Karpas-422 (cell line): ENCODE measurements at places on chromosomes 12 and 14. TPM values are rescaled to one million over a fixed set of nuclear protein-coding genes. Genes with fewer than 3 reads are reported as not detected.

DNA sequence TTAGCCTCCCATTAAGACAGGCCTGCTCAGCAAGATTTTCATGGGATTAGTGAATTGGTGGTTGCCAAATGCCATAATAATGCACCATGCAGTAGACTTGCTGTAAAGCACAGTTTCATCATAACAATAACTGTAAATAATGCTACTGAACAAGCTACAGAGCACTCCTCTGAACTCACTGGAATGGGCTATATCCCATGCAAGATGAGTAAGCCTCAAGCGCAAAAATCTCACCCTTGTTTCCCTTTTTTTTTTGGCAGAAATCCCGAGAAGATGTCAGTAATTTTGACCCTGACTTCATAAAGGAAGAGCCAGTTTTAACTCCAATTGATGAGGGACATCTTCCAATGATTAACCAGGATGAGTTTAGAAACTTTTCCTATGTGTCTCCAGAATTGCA is 145.9 kb upstream of the HIF1A start:
- DNase-seq, result no peak

DNA sequence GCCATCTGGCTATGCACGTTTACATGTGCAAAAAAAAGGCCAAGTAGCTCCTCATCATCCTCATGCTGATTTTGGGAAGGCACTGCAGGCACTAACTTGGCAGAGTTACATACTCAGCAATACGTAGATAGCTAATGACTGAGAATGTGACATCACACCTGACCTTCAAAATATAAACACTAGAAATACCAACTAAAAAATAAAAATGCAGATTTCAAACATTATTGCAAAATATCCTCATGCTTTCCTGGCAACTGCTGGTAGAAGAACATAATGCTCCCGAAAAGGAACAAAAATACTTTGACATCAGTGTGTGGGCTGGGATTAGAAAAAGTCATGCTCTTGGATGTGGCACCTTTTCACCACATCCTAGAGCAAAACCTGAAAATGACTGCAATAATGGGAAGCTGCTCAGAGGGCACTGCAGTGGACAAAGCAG is 153.2 kb upstream of the ABCD2 start:
- DNase-seq, result no peak

DNA sequence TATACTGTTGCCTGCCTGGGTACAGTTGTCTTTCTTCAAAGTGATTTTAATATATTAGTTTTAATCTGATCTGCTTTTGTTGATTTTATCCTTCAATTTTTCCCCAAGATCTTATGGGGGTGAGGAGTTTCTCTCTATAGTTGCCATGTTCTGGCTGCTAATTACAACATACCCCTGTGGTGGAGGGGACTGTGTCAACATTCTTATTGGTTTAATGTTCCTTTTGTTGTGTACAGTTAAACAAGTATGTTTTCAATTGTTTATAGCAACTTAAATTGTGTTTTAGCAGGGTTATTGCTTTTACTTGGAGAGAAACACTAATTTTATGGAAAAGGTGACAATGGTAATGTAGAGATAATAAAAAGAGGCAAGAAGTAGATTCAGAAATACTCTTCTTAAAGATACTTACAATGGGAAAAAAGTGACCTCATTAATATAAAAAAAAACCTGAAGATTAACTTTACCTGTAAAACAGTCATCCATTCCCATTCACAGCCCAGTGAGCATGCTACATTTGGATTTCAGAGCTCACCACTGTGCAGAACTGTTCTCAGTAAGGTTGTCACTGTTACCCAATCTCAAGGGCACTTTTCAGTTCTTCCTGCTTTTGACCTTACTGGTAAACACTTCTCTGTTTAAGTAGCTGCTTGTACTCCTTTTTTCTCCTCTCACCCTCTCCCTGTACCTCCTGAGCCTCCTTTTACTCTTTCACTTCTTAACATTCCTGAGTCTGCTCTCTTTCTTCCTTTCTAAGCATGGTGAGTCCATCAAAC is 8.1 kb upstream of the LRRK2 start:
- no peak for DNase-seq

GRCh38 chr14:95021588-95021987 is 135.7 kb downstream of the DICER1 start:
- no peak for DNase-seq

DNA sequence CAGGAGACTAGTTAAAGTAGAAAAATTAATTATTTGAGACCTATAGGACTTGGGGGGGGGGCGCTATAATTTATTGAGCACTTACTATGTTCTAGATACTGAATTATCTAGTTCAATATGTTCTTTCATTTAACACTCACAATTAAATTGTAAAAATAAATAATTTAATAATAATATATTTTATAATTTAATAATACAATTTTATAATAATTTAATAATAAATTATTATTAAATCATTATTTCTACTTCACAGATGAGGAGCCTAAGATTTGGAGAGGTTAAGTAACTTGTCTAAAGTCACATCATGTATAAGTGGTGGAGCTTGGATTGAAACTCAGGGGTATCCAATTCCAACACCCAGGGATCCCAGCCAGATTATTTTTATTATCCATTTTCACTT is 98.8 kb upstream of the CCDC175 start:
- DNase-seq, result no peak

- peak; percentile 77 for DNase-seq
These were observed 29.3 kb upstream of the ATF1 start for GRCh38 chr12:50734409-50735263.

DNA sequence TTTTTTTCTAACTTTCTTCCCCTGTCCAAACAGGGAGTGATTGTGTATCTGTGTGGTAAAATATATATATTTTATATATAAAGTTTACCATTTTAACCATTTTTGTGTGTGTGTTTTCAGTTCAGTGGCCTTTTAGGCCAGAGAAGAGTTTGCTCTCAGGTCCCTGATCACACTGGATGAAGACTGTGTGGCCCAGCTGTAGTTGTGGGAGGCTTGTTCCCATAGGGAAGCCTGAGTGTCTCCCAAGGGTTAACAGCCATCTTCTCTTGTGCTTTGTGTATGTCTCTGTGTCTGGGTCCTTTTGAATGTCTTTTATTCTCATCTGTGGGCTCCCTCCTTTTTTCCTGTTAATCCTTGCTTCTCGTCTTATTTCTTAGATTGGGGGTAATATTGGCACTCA is 23.4 kb downstream of the CGRRF1 start:
- no peak for DNase-seq

DNA sequence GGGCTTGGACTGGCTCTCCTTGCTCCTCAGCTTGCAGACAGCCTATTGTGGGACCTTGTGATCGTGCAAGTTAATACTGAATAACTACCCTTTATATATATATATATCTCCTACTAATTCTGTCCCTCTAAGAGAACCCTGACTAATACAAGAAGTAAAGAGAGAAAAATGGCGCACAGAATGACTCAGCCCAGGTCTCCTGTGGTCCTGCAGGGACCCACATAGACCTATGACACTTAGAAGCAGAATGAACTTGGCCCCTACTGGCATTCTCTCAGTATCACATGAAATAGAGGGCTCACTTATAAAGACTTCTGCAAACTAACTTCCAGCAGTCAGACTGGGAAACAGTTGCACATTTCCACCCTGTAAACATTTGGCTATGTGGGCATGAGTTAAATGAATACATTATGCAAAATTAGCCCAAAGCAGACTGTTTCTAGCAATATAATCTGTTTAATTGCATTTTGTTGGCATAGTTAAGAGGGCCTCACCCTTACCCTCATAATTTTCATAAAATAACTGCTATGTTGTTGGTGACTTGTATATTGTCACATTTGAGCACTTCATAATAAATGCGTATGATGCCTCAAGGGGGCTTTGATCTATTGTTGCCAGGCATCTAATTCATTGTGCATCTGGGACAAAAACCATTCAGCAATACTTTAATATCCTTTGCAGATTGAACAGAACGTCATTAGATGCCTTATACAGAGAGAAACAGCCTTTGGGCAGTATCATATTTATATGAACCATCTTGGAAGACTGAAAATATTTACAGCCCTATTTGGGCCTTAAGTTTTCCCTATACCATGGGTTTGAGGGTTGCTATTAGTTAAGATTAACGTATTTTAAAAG is 349.7 kb upstream of the DIO2 start:
- DNase-seq, result no peak

- DNase-seq, result peak; percentile 72
These were observed 75.8 kb downstream of the C12orf50 start for GRCh38 chr12:87953256-87953860.

DNA sequence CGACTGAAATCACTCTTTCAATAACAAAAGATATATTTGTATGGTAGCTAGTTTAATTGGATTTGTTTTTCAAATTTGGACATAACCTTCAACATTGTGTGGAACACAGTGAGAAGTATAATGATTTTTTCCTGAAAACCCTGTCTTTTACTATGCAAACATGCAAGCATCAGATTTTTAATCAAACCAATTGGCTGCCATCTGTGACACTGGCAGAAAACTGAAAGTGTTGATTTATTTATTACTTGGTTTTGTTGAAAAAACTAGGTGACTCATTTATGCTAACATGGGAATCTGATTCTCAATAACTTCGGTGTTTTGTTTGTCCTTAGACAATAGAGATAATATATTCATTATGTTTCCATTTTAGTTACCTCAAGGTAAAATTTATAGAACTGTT is 82.0 kb downstream of the NTS start:
- no peak for DNase-seq

DNA sequence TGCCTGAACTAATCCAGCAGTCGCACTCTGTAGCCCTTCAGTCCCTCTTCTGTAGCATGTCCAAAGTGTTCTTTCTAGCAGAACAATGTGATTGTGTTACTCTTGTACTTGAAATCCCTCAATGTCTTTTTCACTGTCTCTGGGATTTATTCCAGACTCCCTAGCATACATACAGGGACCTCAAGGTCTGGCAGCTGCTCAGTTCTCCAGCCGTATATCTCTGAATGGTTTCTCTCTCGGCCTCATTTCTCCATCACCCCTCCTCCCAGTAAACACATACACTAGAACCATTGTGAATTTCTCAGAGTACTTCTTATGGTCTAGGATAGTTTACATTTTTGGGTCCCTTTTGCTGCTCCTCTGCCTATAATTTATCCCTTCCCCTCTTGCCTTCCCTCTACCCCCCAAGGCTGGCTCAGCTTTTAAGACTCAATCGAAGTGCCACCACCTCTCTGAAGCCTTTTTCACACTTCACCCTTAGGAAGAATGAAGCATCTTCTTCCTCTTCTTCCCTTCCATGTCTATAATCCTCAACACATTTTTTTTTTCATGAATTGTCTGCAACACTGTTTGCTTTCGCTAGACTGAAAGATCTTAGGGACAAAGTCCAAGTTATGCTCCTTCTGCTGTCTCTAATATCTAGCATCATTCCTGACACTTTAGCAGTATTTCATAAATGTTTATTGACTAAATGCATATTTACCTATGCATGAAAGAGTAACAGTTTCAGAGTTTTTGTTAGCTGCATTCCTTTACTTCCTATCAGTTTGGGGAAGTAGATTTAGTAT is 446.1 kb downstream of the ZFP36L1 start:
- DNase-seq, result no peak

DNA sequence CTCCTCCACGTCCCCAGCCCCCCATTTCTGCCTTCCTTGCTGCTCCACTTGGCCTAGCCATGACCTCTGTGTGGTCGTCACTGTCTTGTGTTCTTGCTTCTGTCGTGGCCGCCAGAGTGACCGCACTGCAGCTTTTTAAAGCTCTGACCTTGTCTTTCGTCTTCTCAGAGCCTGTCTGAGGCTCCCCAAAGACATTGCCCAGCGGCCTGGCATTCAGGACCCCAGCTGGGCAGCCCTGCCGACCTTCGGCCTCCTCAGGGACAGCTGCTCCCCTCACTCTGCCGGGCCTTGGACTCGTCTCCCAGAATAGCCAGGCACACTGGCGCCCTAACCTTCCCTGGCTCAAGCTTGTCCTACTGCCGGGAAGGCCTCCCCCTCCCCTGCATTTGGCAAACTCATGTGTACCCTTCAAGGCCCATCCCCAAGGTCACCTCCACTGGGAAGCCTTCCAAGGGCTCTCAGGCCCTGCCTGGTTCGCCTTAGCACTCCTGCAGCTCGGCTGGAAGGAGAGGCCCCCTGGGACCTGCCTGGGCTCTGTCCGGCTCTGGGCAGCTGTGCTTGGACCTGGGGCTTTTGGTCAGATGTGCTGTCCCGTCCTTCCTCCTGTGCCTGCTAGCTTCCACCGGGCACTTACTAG is 15.7 kb upstream of the DLK1 start:
- DNase-seq, result no peak

- no peak for DNase-seq
These were observed 23.8 kb downstream of the GLIPR1L2 start for GRCh38 chr12:75414671-75415070.

GRCh38 chr12:45216230-45216982 is 511 bp downstream of the ANO6 start:
- no peak for DNase-seq

DNA sequence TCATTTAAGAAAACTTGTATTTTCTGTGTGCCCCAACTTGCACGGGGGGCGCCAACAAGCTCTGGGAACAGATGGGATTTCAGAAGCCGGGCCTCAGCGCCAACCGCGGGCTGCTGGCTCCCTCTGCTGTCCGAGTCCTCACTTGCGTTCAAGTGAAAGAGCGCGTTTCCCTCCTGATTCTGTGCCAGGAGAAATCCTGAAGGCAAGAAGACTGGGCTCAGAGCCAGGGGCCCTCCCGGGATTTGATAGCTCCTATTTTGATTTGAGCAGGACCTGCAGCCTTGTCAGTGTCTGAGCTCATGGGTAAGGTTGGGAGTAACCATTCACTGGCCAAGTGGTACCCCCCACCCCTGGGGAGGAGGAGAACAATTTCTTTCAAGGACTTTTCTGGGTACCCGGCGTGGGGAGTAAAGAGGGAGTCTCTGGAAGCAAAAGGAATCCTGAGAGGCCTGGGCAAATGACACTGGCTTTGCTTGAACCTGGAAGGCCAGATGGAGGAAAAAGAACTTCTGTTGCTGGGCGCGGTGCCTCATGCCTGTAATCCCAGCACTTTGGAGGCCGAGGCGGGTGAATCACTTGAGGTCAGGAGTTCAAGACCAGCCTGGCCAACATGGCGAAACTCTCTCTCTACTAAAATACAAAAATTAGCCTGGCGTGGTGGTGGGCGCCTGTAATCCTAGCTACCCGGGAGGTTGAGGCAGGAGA is 179.0 kb upstream of the RGS6 start:
- DNase-seq, result peak; percentile 89

DNA sequence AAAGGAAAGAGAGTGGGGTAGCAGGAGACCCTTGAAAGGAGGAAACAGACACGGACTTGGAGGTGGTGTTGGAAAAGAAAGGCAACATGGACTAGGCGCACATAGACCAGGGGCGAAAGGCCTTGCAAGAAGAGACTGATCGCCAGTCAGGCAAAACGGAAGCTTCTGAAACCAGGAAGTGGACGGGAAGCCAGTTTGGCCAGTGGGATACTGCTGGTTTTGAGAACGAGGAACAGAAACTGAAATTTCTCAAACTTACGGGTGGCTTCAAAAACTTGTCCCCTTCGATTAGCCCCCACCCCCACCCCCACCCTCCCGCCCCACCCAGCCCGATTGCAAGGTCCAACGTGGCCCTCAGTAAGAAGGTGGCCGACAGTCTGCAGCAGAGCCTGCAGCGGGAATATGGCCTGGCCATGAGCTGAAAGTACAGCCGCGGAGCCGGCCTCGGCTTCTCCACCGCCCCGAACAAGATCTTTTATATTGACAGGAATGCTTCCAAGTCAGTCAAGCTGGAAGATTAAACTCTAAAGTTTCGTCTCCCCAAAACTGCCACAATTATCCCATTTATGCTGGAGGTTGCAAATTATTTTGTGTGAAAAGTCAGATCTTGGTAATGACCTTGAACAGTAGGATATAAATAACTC is 364.7 kb downstream of the BCAT1 start:
- DNase-seq, result no peak

FZD10 gene
- not detected in 2 replicates for total RNA-seq

ARID2 gene
- 28.4 and 61.9 TPM in 2 replicates for total RNA-seq

GAS2L3 gene
- total RNA-seq, result 1.4 and 5.7 TPM in 2 replicates

FAIM2 gene
- total RNA-seq, result 27.4 and 49.8 TPM in 2 replicates

DEPDC4 gene
- 1.9 and 6.2 TPM in 2 replicates for total RNA-seq

SLC48A1 gene
- total RNA-seq, result 21.5 and 21.9 TPM in 2 replicates

ZNF26 gene
- total RNA-seq, result 12.7 and 15.5 TPM in 2 replicates
